ENCODE measurements at places on chromosomes 3 and 15. TPM values are rescaled to one million over a fixed set of nuclear protein-coding genes. Genes with fewer than 3 reads are reported as not detected.

DNA sequence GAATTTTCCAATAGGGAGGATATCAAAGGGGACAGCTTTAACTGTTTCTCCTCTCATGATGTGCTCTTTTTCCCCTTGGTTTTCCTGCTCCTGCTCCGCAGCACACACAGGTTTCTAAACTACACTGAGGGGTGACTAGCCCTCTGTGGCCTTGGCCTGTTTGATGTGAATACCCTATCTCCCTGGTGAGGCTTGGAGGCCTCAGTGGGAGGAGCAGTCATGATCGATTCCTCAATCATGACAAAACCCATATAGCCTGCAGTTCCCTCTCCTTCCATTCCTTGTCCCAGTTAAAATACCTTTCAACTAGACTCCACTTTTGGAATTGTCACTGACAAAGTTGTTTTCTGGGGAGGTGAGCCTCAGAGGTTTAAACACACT, 24.0 kb upstream of the USP3 start:
- DNase-seq, result no peak

DNA sequence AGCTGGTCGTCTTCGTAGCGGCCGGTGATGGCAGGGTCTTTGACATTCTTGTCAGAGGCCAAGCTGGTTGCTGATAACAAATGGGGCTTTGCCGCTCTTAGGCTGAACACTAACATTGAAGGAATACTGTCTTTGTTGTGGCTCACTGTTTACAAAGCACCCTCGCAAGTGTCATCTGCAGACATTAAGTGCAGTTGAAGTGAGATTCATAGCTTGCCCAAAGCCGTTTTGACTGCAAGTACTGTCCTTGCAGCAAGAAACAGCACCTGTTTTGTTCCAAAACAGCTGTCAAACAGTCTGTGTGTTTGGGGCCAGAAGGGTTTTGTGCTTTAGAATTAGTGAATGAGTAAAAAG, 568 bp downstream of the SENP2 start:
- no peak for DNase-seq

- peak; percentile 70 for DNase-seq
Measured at GRCh38 chr3:4426782-4427344, 40.2 kb downstream of the SUMF1 start.

DNA sequence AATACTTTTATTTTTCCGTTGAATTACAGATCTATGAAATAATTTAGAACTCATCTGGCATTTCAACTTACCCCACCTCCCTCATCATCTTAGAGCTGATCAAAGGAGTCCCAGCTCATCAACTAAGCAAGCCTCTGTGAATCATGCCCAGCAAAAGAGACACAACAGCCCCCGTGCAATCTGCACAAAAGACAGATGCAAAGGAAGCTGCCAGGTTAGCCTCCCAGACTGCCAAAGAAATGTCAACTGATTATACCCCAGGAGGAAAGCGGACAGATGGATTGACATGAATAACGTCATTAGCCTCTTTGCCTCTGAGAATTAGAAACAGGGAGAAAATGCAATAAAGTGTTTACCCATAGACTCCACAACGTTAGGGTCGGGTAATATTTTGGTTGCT, 75.0 kb downstream of the GABRB3 start:
- DNase-seq, result no peak

DNA sequence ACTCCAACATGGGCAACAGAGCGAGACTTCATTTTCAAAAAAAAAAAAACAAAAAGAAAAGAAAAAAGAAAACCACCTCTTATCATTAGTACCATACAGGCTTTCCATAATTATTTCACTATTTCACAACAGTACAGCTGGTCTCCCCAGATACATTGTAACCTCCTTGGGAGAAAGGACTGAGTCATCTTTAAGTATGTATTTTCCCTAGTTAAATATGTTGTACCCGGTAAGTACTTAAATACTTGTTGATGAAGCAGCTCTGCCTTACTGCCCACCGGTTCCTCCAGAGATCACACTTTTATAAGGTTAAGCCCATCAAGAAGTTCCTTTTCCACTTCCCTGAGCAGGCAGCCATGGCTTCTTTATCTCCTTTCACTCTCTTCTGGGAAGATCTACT, 789.5 kb upstream of the CFAP20DC start:
- DNase-seq, result no peak

- no peak for DNase-seq
Measured at GRCh38 chr3:50100386-50100785, 11.7 kb downstream of the RBM5 start.

DNA sequence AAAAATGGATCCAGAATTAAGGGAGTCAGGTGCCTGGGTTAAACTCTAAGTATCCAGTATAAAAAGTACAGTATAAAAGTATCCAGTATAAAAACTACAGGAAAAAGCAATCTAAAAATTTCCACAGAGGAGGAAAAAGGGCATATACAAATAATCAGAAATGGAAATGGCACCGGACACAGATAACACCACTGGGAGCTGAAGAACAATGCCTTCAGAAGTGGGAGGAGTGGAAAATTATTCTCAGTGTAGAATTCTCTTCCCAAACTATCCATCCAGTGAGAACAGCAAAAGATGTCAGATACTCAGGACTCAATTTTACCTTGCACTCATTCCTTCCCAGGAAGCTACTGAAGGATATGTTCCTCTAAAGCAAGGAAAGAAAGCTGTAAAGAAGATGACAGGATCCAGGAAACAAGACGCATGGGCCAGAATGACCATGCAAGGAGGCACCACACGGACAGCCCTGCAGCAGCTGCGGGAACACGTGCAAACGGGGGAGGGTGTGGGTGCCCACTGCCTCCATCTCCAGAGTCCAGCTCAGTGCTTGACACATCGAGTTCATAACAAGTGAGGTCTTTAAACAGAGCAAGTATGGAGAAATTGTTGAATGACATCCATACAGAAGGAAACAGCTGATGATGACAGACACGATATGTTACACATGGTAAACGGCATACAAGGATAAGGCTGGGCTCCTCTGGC, 68.5 kb downstream of the CHSY1 start:
- no peak for DNase-seq

- no peak for DNase-seq
Measured at GRCh38 chr15:68888419-68888818, 41.9 kb upstream of the SPESP1 start.

DNA sequence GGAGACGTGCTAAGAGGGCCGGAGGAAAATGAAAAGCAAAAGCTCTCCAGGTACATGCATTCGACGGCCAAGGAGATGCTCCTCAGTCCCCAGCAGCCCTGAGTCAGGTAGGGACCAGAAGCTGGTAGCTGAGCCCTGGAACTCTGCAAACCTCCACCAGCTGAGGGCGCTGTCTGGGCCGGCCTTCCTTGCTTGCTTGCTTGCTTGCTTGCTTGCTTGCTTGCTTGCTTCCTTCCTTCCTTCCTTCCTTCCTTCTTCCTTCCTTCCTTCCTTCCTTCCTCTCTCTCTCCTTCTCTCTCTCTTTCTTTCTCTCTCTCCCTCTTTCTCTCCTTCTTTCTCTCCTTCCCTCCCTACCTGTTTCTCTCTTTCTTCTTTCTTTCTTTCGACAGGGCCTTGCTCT, 94.6 kb upstream of the RASGRF1 start:
- DNase-seq, result no peak

DNA sequence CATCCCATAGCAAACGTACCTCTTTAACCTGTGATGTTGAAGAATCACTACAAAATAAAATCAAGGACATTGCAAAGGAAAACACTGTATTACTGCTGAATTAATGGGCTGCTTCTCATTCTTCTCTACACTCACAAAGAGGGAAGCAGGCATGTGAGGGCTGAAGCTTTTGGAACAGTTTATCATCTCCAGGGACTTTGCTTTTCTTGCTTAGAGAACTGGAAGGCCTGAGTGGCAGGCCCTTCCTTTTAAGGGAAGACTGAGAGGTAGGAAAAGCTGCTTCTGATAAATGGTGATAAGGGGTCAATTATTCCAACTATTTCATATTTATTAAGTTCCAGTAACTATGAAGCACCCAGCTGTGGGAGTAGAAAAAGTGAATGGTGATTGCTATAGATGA, 649.6 kb downstream of the NTRK3 start:
- DNase-seq, result no peak

- DNase-seq, result peak; percentile 40
Measured at GRCh38 chr3:4406746-4407568, 60.1 kb downstream of the SUMF1 start.

DNA sequence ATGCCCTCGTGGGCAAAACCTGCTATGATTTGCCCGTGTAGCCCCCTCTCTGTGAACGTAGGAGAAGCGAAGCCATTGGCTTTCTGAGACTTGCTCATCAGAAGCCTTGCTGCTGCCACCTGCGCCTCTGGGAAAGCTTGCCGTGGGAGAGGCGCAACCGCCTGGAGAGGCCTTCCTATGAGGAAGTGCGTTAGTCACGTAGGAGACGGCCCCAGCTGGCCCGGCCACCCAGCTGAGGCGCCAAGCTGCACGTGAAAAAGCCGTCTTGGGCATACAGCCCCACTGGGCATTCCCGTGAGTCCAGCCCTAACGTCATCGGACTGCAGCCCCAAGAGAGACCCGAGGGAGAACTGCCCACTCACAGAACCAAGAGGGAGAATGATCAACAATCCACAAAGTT, 49.1 kb upstream of the TJP1 start:
- no peak for DNase-seq

DNA sequence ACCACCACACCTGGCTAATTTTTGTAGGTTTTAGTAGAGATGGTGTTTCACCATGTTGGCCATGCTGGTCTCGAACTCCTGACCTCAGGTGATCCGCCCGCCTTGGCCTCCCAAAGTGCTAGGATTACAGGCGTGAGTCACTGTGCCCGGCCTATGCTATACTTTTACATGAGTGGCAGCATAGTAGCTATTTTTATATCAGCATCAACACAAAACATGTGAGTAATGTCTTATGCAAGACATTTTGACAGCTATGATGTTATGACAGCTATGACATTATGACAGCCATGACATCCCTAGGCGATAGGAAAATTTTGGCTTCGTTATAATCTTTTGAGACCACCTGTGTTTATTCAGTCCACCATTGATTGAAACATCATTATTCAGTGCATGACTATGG, 4.1 kb upstream of the NAALADL2 start:
- no peak for DNase-seq

DNA sequence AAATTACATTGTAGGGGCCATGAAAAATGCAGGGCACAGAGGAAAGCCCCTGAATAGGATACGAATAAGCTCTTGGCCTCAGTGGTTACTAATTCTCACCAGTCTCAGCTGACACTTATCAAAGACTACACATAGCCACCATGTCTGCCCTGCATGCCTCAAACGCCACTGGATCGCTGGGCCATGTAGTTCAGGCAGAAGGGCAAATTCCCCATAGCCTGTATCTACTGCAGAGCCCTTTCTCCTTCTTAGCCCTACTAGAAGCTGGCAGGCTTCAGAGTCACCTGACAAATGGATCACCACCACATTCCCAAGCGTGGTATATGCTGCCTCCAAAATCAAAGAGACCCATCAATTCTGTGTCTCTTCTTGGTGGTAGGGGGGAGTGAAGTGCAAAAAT, 177.4 kb downstream of the MINAR1 start:
- no peak for DNase-seq

GRCh38 chr15:68130851-68131250, 74.3 kb downstream of the CALML4 start:
- no peak for DNase-seq

- DNase-seq, result no peak
Measured at GRCh38 chr3:121998030-121998580, 23.9 kb downstream of the ILDR1 start.

- no peak for DNase-seq
Measured at GRCh38 chr3:56889131-56889530, 87.4 kb upstream of the ARHGEF3 start.

DNA sequence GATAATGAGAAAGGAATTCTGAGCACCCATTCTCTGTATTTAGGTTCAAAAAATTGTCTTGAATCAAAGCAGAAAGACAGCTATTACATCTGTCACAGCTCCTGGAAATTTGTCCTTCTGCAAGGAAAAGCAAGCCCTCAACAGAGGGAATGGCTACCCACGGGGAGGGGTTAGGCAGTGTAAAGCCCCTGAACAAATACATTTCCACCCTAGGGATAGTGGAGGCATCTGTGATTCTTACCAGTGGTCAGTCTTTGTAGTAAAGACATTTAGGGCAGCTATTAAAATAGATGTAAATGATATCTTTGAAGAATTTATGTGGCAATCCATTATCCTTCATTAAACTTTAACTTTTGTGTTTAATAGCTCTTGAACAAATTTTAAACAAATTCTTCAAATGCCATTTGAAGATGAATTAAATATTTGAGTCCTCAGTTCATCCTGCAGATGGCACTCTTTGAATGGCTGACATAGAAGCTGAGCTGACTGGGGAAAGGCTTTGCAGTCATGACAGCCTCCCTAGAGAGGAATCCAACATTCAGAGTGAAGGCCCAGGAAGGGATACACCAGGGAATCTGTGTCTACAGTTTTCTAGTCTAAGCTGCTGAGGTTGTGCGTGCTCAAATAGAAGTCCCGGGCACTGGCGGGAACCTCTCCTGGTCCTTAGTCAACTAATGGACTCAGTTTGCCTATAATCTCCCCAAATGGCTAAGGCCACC, 359.7 kb upstream of the ROPN1 start:
- DNase-seq, result peak; percentile 56

- no peak for DNase-seq
Measured at GRCh38 chr15:52975941-52976449, 185.9 kb upstream of the ONECUT1 start.

DNA sequence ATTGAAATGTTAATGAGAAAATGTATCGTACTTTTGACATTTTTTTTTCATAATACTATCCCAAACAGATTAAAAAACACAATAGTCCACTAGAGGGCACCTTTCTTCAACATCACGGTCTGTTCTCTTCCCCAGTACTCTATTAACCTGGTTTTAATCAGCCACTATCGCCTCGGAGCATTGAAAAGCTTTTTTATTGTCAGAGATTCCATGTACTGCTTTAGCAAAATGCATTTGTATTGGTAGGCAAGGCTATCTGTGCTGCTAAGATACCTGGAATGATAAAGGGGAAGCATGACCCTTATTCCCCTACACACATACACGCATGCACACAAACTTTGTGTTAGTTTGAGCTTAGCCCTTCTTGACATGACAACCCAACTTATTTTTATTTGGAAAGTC, 160.1 kb upstream of the IL12A start:
- DNase-seq, result no peak

- no peak for DNase-seq
Measured at GRCh38 chr15:39444735-39445470, 136.0 kb upstream of the THBS1 start.

DNA sequence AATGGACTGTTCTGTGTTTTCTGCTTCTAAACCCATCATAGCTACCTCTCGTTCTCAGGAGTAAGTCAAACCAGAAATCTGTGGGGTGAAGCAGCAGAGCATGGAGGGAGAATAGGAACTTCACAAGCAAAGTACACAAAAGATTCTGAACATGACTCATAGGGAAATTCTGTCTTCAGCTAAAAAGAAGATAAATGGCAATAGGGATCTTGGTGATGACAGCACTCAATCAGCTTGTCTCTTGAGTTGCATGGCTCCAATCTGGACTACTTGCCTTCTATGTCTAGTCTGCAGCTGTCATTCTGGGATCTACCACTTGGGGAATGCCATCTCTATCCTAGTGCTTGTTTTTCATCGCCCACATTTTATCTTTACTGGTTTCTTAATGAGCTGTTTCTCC, 13.5 kb upstream of the GRAMD1C start:
- no peak for DNase-seq

The PYGO1 gene
- polyA plus RNA-seq, result 15.4 TPM

The EFCAB12 gene
- 3.6 TPM for polyA plus RNA-seq

The MPI gene
- polyA plus RNA-seq, result 60.4 TPM

The RHOV gene
- polyA plus RNA-seq, result 1.4 TPM

The CACNA2D2 gene
- 16.1 TPM for polyA plus RNA-seq

The AGBL1 gene
- 0.08 TPM for polyA plus RNA-seq

The TRANK1 gene
- 5.5 TPM for polyA plus RNA-seq

The FEZF2 gene
- not detected for polyA plus RNA-seq

The GOLGA8T gene
- not detected for polyA plus RNA-seq

The MAP4 gene
- polyA plus RNA-seq, result 182 TPM

The NDUFB4 gene
- polyA plus RNA-seq, result 189 TPM

The LMLN gene
- 8.2 TPM for polyA plus RNA-seq
